Stimulated activated CD4-positive, alpha-beta T cell treated with anti-CD3 and anti-CD28 coated beads, Interleukin-2, amount 100 ng/mL, for 4 hours (primary cell): ENCODE measurements at places on chromosomes 6 and 20.
A peak's percentile ranks its signal among the peaks of the same experiment; 100 is the strongest.

- DNase-seq, result no peak
Observed at GRCh38 chr6:42514745-42515144, 49.1 kb upstream of the UBR2 start.

- DNase-seq, result no peak
Observed at GRCh38 chr6:166877906-166878305, 78.4 kb downstream of the RNASET2 start.

GRCh38 chr6:169851641-169852503 lies 100.5 kb downstream of the ERMARD start:
- DNase-seq, result no peak

- DNase-seq, result no peak
Observed at GRCh38 chr6:169852504-169853195, 101.2 kb downstream of the ERMARD start.

DNA sequence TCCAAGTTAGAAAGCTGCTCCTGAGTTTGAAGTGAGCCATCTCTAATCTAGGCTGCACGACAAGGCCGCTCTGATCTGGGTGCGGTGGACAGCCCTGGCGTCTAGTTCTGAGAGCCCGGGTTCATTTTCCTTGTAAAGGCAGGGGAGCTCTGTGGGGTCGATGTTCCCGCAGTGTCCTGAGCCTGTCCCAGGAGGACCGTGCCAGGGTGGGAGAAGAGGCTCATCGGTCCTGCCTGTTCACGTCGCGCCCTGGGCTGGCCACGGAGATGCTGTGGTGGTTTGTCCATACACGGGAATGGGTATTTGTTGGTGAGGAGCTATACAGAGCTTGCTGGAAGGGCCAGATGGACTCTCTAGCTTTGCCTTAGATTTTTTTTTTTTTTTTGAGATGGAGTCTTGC lies 27.0 kb downstream of the PSMG4 start:
- DNase-seq, result no peak

- no peak for DNase-seq
Observed at GRCh38 chr20:19688031-19688806, 69.8 kb upstream of the RIN2 start.

GRCh38 chr6:3277851-3278416 lies 19.2 kb downstream of the PSMG4 start:
- DNase-seq, result no peak

GRCh38 chr6:168078175-168078942 lies 653 bp downstream of the FRMD1 start:
- DNase-seq, result no peak

DNA sequence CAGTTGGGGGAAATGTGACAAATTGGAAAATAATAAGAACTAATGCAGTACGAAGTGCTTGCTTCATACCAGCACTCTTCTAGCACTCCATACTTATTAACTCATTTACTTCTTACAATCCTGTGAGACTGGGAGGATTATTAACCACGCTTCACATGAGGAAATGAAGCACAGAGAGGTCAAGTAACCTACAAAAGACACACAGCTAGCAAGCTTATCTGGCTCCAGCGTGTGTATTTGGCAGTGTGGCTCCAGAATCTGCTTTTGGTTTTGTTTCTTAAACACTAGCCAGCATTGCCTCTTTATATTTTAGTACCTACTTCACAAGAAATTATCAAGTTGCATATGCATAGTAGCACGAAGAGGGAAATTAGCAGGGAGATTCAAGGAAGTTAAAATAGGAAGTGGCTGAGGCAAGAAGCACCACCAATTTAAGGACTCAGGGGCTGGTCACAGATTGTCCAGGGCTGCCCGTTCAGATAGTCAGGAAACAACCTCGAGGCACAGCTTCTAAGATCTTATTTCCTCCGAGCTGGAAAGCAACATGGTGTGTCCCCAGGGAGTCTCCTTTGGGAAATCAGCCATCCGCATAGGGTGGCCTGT lies 302.7 kb upstream of the PRDM1 start:
- DNase-seq, result no peak

DNA sequence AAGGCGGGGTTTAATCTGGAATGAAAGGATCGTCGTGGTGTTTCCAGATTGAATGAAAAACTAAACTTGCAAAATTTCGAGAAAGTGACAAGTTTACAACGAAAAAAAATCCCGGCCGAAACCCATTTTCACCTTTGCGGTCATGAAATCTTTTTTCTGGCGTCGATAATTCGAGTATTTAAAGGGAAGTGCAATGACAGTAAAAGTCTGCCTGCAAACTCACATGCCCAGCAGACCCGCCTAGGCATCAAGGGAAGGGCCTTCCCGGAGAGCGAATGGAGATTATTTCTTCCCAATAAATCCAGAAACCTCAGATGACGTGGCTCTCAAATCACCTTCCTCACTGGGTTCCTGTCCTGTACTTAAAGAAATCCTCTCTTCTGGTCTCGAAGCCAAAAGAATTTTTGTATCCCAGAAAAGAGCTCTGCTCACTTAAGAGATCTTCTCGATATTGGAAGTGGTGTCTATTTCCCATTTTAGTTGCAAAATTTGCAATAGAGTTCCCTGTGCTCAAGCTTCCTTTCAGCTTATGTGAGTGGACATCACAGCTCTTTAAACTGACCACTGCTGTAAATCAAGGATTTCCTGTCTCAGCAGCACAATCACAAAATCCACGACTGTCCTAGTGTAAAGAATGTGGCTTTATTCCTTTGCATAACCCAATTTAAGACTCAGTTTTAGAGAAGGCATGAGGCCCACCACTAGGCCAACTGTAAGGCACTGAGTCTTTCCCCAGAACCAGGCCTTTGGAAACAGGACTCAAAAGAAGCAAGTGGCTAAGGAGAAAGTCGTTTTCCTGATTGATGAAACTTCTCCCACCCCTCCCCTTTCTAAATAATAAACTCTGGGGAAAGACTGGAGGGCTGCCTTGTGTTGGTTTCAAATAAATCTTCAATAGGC lies 3.9 kb downstream of the OLIG3 start:
- DNase-seq, result no peak

DNA sequence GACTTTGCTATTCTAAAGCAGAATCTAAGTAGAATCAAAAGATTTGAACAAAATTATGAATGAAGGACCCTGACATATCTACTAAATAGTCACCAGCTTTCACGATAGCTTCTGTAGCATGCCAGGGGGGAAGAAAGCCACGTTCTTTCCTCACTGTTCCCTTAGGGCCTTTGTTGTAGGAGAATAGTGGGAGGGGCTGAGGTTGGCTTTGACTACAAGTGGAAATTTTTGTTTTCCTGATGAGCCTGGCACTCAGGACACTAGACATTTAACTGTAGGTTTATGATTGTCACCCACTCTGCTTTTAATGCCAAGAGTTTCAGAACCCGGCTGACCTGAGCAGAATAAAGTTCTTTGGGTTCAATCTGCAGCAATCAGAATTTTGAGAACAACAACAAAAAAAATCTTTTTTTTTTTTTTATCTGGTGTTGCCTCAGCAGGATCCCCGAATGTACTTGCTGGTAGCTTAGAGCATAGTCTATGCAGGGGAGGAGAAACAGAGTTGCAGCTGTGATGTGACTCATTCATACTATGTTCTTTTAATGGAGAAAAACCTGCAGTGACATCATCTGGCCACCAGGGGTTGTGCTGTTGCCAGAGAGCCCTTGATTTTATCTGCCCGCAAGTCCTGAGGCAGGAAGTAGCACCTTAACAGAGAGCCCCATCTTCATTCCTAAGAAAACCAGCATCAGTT lies 38.5 kb downstream of the TPD52L1 start:
- DNase-seq, result peak; percentile 36

GRCh38 chr6:124110514-124110913 lies 306.8 kb downstream of the NKAIN2 start:
- DNase-seq, result no peak

GRCh38 chr6:6582131-6582530 lies 6.4 kb upstream of the LY86 start:
- DNase-seq, result no peak

- no peak for DNase-seq
Observed at GRCh38 chr6:25452031-25452430, 172.9 kb downstream of the CARMIL1 start.

DNA sequence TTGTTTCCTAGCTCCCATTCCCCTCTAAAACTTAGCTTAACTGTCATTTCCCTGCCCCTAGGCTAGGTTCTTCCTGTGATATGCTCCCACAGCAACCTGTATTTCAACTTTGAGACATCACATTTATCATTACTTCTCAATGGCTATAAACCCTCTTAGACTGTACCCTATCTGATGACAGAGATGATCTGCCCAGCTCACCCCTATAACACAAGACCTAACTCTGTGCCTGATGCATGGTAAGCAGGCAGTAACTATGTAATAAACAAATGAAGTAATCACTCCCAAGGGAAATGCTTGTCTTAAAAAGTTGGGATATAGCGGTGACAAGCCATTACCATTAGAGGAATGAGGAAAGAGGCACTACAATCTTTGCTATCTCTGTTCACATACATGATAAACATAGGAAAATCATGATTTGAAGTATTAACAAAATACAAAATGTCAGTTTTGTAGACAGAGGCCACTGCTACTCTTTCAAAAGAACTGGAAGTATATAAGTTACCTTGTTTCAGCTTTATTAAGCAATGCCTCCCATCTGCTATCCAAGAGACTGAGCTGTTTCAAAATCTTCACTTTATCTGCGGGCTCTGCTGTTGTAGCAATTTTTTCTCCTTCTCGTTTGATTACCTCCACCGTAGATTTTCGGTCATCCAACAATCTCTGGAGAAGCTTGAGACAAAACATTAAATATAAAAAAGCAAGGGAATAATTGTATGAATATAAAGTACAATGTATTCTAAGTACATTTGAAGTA lies 110.7 kb downstream of the DST start:
- no peak for DNase-seq

DNA sequence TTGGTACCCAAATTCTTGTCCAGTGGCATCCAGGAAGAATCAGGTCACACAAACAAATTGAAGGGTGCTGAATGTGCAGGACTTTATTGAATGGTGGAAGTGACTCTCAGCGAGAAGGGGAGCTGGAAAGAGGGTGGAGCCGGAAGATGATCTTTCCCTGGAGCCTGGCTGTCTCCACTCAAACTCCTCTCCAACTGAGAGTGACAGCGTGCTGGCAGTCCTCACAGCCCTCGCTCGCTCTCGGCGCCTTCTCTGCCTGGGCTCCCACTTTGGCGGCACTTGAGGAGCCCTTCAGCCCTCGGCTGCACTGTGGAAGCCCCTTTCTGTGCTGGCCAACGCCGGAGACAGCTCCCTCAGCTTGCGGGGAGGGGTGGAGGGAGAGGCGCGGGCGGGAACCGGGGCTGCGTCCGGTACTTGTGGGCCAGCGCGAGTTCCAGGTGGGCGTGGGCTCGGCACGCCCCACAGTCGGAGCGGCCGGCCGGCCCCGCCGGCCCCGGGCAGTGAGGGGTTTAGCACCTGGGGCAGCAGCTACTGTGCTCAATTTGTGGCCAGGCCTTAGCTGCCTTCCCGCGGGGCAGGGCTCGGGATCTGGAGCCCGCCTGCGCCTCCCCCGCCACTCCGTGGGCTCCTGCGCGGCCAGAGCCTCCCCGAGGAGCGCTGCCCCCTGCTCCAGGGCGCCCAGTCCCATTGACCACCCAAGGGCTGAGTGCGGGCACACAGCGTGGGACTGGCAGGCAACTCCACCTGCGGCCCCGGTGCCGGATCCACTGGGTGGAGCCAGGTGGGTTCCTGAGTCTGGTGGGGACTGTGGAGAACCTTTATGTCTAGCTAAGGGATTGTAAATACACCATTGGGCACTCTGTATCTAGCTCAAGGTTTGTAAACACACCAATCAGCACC lies 26.7 kb upstream of the MBOAT1 start:
- DNase-seq, result no peak

- no peak for DNase-seq
Observed at GRCh38 chr6:37535759-37536490, 36.2 kb upstream of the CCDC167 start.

DNA sequence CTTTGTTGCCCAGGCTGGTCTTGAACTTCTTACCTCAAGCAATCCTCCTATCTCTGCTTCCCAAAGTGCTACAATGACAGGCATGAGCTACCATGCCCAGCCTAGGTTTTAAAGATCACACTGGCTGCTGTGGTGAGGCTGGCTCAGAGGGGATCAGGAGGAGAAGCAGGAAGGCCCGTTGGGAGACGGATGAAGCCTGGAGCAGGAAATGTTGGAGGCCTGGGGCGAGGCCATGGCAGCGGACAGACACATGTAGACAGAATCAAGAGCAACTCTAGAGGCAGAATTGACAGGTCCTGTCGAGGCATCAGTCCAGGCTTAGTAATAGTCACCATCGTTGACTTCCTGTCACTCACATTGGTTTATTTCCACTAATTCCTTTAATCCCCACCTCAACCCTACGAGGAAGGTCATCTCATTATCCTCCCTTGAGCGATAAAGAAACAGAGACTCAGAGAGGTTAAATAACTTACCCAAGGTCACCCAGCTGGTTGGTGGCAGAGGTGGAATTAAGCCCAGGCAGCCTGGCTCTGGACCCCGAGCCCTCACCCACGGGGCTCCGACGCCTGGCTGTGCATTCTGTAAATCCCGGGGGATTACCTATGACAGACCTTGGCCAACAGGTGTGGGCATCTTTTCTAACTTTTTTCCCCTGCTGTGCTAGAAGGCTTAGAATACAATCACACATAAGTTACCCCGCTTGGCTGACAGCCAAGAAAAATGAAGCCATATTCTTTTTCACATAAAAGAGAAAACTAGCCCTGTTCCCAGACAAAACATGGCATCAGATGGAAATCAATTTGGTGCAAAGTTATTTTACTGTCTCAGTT lies 113.4 kb downstream of the EYA2 start:
- DNase-seq, result no peak

DNA sequence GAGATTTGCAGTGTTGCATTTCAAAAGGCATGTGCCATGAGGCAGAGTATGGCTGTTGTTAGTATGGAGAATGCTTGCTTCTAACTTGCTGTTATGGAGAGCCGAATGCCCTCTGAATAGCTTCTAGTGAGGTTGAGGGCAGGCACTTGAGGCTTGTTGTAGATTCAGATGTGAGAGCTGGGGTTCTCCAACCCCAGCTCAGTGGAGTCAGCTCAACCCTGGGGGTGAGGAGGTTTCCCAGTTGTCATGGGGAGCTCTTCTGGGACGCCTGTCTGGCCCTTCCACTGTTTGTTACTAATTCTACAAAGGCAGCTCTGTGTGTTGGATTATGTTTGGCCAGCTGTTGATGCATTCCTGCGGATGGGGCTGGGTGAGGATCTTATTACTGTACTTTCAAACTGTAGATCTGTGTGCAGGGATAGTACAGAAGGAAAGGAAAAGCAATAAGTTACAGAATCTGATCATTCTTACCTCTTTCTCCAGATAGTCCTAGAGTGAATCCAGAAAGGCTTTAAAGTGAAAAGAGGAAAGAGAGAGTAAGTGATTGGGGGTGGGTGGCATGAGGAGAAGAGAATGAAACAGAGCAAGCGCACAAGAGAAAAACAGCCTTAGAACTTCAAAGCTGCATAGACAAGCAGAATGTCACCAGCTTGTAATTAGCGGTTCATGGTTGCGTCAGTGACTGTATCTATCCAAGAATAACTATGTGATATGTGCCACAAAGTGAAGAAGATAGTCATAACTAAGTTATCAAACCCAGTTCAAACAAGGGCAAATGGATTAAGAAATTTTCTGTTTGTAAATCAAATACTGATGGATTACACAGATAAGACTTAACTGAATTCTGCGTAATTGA lies 148.7 kb downstream of the PRL start:
- no peak for DNase-seq
